ENCODE measurements at places on chromosomes 13 and 19. TPM values are rescaled to one million over a fixed set of nuclear protein-coding genes. Genes with fewer than 3 reads are reported as not detected.

- ATAC-seq = peak; percentile 69
Measured at GRCh38 chr19:8367327-8368001, 3.5 kb downstream of the ANGPTL4 start.

CRLF1 gene
- total RNA-seq = 10.9 TPM

DNA sequence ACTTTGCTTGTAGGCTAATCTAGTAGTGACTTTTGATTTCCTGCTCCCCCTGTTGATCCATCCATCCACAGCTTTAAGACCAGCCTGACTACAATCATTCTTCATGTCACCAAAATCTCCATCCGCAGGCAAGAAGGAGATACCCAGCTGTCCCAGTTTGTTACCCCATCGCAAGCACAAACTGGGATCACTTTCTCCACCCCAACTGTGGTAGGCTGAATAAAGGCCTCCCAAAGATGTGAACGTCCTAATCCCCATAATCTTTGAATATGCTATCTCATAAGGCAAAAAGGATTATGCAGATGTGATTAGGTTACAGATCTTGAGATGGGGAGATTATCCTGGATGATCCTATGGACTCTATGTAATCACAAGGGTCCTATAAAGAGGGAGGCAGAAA is 202.0 kb downstream of the ENOX1 start:
- no peak for ATAC-seq

DNA sequence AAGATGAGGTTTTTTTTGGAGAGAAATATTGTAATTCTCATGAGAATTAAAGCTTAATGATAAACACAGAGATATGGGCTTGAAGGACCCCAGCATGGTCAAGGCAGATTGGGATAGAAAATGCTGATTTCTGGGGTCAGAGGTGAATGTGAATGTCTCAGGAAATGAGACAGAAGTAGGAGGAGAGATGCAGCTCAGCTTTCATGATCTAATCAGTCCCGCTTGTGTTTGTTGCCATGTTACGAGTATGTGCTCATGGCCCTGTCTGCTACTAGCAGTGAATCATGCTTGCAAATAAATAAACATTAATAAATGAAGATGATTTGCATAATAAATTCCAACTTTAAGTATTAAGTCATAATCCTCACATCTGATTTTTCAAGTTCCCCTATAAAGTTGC is 23.0 kb upstream of the NDFIP2 start:
- ATAC-seq = no peak

DNA sequence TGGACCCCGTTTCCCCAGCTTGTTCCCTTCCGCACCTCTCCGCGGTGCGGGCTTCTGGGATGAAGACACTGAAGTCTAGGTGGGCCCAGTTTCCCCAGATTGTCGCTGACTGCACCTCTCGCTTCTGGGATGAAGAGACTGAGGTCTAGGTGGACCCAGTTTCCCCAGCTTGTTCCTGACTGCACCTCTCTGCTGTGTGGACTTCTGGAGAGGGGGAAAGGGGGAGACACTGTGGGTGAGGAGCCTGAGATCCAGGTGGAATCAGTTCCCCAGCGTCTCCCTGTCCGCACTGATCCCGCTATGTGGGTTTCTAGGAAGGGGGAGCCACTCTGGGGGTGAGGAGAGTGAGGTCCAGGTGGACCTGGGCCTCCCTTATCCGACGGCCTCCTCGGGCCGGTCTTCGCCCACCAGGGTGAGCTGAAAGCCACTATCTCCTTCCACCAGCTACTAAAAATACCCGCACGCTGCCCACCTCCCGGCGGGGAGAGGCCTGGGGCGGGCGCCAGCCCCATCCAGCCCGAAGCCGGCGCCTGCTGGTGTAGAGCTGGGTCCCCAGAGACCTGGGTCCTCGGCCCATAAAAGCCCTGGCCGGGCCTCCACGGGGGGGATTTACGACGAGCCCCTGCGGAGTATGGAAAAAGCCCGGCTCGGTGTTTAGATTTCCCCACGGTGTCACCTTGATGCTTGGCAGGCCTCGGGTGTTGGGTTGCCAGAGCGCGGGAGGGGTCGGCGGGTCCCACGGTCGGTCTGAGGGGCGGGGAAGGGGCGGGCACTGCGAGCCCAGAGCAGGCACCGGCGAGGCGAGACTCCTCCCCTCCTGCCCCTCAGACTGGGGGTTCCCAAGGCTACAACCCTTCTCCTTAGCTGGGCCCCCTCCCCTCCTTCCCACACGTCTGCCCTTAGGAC is 10.6 kb downstream of the FUT6 start:
- peak; percentile 7 for ATAC-seq

GRCh38 chr19:10952809-10953208 is 8.0 kb upstream of the SMARCA4 start:
- no peak for ATAC-seq

DNA sequence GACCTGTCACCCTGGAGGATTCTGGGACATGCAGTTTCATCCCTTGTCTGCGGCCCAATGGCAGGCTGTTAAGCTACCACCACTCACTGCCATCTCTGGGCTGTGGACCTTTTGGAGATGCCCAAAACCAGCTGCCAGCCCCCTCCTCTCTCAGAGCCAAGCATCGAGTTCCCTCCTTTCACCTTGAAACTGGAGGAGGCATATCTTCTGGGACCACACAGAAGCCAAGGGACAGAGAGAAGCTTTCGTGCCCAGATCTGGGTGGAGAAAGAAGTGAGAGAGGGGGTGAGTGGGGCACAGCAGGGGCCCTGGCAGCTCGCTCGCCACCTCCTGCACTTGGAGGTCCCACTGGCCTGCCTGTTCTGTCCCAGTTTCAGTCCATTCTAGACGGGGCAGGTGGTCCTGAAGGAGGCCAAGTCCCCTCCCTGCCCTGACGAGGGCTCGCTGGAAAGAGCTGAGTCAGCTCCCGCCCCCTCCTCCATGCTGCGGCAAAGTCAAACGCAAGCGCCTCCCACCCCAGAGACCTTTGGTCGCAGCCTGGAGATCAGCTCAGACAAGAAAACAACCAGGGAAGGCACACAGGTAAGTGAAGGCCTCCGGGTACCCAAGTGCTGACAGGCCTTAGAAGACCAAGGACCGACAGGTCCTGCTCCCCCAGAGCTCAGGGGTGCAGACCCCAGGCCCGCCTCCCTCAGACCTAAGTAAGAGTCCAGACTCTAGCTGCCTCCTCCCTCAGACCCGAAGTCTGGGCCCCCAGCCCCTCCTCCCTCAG is 3.8 kb downstream of the BCAT2 start:
- no peak for ATAC-seq

DNA sequence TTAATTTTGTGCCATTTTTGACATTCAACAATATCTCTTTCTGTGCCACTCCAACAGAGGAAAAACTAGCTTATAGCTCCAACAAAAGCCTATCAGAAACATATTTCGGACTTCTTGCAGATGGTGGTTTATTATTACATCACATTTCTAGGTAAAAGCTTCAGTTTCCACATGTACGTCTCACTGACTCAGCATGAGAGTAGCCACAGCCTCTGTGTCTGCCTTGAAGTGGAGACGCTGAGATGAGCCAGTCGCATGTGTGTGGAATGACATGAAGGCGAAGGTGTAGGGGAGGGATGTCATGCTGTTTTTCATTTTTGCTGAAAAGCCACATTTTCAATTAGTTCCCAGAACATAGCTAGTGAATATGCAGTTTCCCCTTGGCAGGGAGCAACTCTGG is 598.6 kb downstream of the EFNB2 start:
- no peak for ATAC-seq

- no peak for ATAC-seq
Measured at GRCh38 chr13:95050800-95051615, 250.2 kb downstream of the ABCC4 start.

KCTD12 gene
- 105 TPM for total RNA-seq

SIAH3 gene
- total RNA-seq = not detected

UPK1A gene
- total RNA-seq = not detected

- no peak for ATAC-seq
Measured at GRCh38 chr13:78046331-78046730, 127.7 kb upstream of the EDNRB start.
